ENCODE measurements at places on chromosomes 4 and X. TPM values are rescaled to one million over a fixed set of nuclear protein-coding genes. Genes with fewer than 3 reads are reported as not detected.

DNA sequence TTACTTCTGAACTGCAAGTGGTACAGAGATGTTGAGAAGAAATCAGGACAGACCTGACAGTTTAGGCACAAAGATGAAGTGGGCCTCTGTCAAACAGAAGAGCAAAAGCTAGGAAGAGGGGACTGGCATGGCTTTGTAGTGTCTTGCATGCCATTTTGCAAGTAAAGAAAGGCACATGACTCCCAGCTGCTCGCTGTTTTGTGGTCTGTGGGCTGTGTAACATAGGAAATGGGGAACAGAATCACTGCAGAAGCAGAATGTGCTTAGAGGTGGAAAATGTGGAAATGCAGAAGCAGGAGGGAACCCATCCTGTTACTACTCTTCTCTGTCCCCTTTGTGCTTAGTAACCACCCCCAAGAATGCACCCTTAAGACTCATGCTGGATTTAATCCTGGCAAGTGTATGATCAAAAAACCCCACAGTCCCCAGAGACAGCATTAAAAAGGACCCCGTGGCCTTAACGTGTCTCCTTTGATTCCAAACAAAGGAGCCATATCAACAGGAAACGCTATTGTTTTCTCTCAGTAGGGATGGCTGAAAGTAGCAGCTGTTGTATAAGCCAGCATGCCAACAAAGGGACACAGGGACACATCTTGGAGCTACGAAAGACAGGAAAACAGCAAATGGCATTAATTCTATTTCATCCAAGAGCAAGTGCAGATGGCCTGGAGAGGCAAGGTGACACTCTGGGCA, 177.6 kb upstream of the GLRA2 start:
- peak; percentile 22 for DNase-seq

- DNase-seq, result no peak
Measured at GRCh38 chrX:16586377-16587112, 63.4 kb upstream of the S100G start.

DNA sequence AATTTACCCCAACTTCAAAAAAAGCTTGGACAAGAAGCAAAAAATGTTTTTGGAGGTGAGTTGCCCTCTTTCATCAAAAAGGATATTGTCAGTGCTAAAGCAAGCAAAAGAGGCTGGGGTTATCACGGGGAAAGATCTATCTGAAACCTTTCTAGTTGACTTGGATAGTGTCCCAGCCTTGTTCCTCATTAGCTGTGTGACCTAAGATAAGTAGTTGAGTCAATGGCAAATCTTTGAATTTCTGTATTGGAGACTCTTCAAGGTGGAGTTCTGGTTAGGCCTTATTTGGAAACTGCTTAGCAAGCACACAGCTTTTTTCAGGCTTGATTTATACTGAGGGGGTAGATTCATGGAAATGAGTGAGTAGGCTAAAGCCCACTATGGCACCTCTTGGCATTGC, 271.6 kb downstream of the GRIA3 start:
- DNase-seq, result no peak

GRCh38 chr4:100188829-100189228, 1.4 kb downstream of the DDIT4L start:
- peak; percentile 14 for DNase-seq

DNA sequence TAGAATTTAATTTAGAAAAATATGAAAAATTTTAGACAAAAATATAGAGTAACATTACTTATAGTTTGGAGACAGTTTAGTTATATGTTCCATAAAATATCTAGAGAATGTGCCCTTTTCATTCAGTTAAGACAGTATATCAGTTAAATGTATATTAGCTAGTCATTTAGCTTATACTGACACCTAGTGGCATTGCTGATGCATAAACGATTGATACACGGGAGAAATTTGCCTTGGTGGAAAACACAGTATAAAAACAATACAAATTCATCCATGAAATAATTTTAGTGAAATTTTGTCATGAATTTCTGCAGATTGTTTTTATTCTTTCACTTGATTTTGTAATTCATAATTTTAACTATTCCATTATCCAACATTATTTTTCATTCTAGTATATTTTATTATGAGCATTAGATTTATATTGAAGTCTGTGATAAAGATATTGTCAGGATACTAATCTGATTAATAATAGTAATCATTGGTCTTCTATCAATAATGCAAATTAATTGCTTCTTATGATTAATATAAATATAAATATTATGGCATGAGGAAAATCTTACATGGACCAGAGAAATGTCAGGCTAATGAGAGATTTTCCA, 219.0 kb downstream of the TLL1 start:
- DNase-seq, result peak; percentile 58

- DNase-seq, result peak; percentile 13
Measured at GRCh38 chrX:151505796-151506195, 57.7 kb upstream of the PASD1 start.

- no peak for DNase-seq
Measured at GRCh38 chr4:146343199-146343598, 128.9 kb downstream of the REELD1 start.

- DNase-seq, result no peak
Measured at GRCh38 chr4:112325530-112325929, 28.4 kb downstream of the ALPK1 start.

The RIPPLY1 gene
- total RNA-seq, result 0.53 TPM

The ADRA2C gene
- total RNA-seq, result 3.3 TPM

The TRIM75 gene
- 0.09 TPM for total RNA-seq

The PRKG2 gene
- total RNA-seq, result 0.84 TPM

The OPRPN gene
- not detected for total RNA-seq

The SSX2B gene
- total RNA-seq, result not detected

The MID1 gene
- 19.3 TPM for total RNA-seq

The STARD8 gene
- total RNA-seq, result 13.1 TPM

The AR gene
- 8.1 TPM for total RNA-seq

The DUX4 gene
- not detected for total RNA-seq

Data from muscle of leg (tissue), 16 donors.